ENCODE measurements at places on chromosomes 4 and X. TPM values are rescaled to one million over a fixed set of nuclear protein-coding genes. Genes with fewer than 3 reads are reported as not detected.

- H3K36me3 ChIP-seq, result no peaks in the 10 kb centered on the region
- H3K27ac ChIP-seq, result no peak overlapping the region
- no peak for DNase-seq
- no peaks in the 10 kb centered on the region for H3K27me3 ChIP-seq
- no peak overlapping the region for H3K4me3 ChIP-seq
- H3K4me1 ChIP-seq, result no peaks in the 10 kb centered on the region
Measured at GRCh38 chrX:122641136-122641535, 542.9 kb upstream of the GRIA3 start.

GRCh38 chrX:153879741-153880439, 6.1 kb downstream of the L1CAM start:
- peaks cover 8% of the 10 kb centered on the region for H3K27me3 ChIP-seq
- H3K27ac ChIP-seq, result no peak overlapping the region
- no peak overlapping the region for H3K4me3 ChIP-seq
- H3K36me3 ChIP-seq, result no peaks in the 10 kb centered on the region

DNA sequence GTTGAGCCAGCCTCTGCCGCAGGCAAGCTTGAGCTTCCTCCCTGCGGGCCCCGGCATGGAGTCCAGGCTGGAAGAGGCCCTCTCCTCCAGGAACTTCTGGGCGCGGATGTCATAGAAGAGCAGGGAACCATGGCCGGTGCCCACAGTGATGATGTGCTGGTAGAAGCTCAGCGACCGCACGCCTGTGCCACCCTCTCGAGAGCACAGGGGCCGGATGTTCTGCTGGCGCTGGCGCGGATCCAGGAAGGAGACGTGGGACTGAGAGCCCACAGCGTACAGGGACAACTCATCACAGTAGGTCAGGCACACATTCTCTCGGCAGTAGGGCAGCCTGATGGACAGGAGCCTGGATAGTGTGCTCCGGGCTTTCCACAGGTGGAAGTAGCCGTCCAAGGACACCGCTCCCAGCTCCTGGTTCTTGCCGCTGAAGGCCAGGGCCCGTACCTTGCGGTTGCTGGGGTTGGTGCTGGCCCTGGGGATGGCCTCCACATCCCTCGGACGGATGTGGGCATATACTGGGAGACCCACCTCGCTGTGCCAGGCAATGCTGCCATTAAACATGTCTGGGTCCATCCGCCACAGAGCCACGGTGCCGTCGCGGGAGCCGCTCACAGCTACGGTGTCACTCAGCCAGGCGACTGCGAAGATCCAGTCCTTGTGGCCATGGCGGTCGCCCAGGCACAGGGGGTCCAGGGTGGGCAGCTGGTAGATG, 1.2 kb downstream of the DCAF12L2 start:
- DNase-seq, result no peak
- H3K27me3 ChIP-seq, result no peaks in the 10 kb centered on the region
- H3K36me3 ChIP-seq, result no peaks in the 10 kb centered on the region
- H3K4me1 ChIP-seq, result no peaks in the 10 kb centered on the region

DNA sequence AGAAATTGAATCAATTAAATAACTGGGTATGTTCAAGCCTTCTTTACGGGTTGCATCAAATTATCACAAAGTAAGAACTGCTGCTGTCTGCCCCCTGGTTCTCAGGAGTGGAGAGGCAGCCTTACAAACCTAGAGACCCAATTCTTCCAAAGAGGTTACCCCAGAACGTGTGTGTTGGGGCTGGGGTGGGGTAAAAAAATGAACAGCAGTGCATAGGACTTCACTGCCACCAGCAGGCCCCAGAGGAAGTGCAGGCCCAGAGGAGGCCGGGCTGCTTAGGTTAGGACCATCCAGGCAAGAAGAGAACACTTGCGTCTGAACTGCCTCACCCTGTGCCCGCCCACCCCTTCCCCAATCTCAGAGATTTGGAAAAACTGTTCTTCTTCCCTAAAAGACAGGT, 1.5 kb upstream of the NWD2 start:
- no peak for DNase-seq
- H3K27ac ChIP-seq, result no peak overlapping the region
- no peak overlapping the region for H3K4me3 ChIP-seq
- peaks cover 29% of the 10 kb centered on the region for H3K27me3 ChIP-seq
- H3K4me1 ChIP-seq, result no peaks in the 10 kb centered on the region
- no peaks in the 10 kb centered on the region for H3K36me3 ChIP-seq

DNA sequence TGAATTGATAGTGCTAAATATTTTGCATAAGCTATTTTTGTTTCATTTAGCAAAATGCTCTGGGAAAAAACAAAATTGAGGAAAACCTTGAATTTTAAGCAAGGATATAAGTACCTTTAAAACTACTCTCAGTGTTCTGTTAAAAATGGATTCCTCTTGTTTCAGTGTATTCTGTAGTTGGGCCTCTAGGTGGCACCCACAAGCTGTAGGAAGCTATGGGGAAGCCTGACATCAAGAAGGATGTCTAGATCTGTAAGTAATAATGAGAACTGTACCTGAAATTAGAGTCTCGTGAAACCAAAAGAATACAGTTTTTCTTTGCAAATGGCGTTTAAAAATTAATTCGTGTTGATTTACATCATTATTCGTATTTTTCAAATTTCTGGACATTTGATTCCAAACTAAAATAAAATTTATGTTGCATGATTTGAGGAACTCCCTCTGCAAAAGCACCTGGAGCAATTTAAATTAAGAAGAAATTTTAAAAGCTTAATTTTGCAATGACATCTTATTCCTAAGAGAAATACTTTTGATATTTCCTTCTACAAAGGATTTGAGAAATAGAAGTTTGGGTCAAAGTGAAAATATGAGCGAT, 51.2 kb downstream of the TMPRSS11E start:
- no peak overlapping the region for H3K27ac ChIP-seq
- no peaks in the 10 kb centered on the region for H3K4me1 ChIP-seq
- no peak overlapping the region for H3K4me3 ChIP-seq
- peak; percentile 26 for DNase-seq
- no peaks in the 10 kb centered on the region for H3K27me3 ChIP-seq

- peak overlapping the region; percentile 77 for H3K27ac ChIP-seq
- H3K4me3 ChIP-seq, result no peak overlapping the region
- peaks cover 14% of the 10 kb centered on the region for H3K4me1 ChIP-seq
Measured at GRCh38 chrX:46179748-46180147, 365.5 kb downstream of the ZNF674 start.

DNA sequence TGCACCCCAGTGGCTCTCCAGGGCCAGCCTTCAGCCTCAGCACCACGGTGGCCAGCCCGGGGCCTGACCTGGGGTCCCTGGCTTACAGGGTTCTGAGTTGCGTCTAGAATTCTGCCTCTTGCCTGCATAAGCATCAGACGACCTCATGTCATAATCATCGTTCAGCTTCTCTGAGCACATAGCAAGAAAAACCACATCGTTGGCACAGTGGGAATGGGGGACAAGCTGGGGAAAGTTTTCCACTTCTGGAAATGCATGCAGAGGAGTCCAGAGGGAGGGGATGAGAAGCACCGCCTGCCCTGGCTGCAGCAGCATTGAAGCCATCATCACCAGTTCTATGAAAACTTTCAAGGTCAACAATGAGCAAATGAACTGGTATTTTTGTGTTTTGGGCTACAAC, 441.0 kb upstream of the FRG1 start:
- no peaks in the 10 kb centered on the region for H3K36me3 ChIP-seq
- no peak for DNase-seq
- no peak overlapping the region for H3K4me3 ChIP-seq

- DNase-seq, result no peak
- H3K4me1 ChIP-seq, result no peaks in the 10 kb centered on the region
- H3K27me3 ChIP-seq, result no peaks in the 10 kb centered on the region
- no peak overlapping the region for H3K27ac ChIP-seq
- no peak overlapping the region for H3K4me3 ChIP-seq
Measured at GRCh38 chr4:6972375-6972650, 62.7 kb downstream of the TBC1D14 start.

- H3K4me3 ChIP-seq, result no peak overlapping the region
- DNase-seq, result no peak
- H3K36me3 ChIP-seq, result peaks cover 2% of the 10 kb centered on the region
- H3K4me1 ChIP-seq, result no peaks in the 10 kb centered on the region
Measured at GRCh38 chr4:73741031-73741749, 821 bp downstream of the CXCL8 start.

DNA sequence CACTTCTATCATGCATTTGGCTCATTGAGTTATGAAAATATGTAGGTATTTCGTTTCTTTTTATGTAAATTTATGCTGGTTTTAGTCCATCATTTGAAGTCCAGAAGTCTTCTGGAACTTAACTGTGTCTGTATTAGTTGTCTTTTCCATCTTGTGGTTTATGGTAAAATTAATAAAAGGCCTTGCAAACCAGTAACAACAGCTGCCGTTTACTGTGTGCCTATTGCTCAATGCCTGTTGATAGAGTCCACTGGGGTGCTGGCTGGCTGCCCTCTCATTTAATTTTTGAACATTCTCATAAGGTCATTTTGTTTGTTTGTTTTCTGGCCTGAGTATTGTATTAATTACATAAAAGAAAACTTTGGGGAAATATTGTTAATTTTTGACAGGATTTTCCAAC, 98.0 kb downstream of the NAA11 start:
- no peak overlapping the region for H3K4me3 ChIP-seq
- DNase-seq, result no peak
- no peaks in the 10 kb centered on the region for H3K36me3 ChIP-seq

DNA sequence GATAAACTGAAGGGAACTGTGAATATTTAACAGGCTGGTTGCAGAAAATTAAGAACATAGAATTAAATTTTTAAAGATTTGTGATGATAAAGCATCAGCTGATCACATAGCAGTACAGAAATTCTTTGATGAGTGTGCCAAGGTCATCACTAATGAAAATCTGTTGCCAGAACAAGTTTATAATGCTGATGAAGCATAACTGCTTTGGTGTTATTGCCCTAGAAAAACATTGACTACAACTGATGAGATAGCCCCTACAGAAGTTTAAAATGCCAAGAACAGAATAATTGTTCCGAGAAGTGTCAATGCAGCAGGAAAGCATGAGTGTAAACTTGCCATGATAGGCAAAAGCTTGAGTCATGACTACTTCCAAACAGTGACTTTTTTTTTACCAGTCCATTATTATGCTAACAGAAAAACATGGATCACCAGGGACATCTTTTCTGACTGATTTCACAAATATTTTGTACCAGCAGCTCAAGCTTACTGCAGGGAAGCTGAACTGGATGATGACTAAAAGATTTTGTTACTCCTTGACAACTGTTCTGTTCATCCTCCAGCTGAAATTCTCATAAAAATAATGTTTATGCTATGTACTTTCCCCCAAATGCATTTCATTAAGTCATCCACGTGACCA, 1136.6 kb downstream of the FAT4 start:
- no peak overlapping the region for H3K27ac ChIP-seq
- H3K4me3 ChIP-seq, result no peak overlapping the region
- peak; percentile 8 for DNase-seq
- no peaks in the 10 kb centered on the region for H3K4me1 ChIP-seq

DNA sequence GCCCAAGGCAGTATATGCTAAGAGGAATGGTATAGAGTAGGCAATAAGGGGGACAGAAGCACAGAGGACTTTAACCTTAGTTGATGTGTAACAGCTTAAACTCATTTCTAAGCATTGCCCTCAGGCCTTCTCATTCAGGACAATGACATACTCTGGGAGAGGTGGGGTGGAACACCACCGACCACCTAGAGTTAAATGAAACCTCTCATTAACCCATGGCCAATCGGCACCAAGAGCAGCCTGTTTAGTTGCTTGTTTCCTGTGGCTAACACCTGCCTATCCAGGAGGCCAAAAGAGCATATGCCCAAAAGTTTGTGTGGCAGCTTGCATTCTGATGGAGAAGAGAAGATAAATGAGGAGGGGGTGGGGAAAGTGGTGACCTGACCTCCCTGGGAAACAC, 88.7 kb upstream of the PLAC1 start:
- no peak for DNase-seq
- no peaks in the 10 kb centered on the region for H3K36me3 ChIP-seq
- no peaks in the 10 kb centered on the region for H3K4me1 ChIP-seq
- no peaks in the 10 kb centered on the region for H3K27me3 ChIP-seq

DNA sequence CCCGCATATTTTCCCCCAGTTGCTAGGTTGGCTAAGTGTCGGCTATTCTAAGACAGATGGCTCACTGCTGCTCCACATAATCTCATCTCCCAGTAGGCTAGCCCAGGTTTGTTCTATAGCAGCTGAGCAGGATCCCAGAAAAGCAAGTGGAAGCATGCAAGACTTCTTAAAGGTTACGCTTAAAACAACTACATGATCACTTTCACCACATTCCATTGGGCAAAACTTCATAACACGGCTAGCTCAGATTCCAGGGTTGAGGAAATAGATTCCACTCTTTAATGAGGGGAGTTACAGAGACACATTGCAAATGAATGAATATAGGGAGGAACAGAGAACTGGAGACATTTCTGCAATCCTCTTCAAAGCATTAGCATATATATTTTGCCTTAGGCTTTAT, 12.9 kb upstream of the RAB33B start:
- peak; percentile 44 for DNase-seq
- H3K27ac ChIP-seq, result no peak overlapping the region
- no peaks in the 10 kb centered on the region for H3K4me1 ChIP-seq
- no peaks in the 10 kb centered on the region for H3K27me3 ChIP-seq
- H3K4me3 ChIP-seq, result no peak overlapping the region

DNA sequence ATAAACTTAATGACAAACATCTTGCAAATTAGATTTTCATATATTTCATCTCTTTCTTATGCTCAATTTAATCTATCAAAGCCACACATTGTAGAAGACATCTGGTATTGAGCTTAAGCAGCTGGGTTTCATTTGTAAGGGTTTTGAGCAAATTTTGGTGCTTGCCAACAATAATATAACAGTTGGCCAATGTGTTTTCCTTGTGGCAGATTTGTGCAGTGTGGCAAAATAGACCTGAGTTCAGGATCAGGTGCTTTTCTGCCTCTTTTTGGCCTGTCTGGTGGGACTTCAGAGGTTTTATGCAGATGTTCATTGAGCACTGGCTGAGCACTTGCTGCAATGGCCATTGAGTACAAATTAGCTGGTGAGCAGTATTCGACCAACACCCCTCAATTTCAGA, 301.9 kb downstream of the BMPR1B start:
- no peaks in the 10 kb centered on the region for H3K4me1 ChIP-seq
- H3K36me3 ChIP-seq, result no peaks in the 10 kb centered on the region
- no peak overlapping the region for H3K27ac ChIP-seq
- H3K4me3 ChIP-seq, result no peak overlapping the region

GRCh38 chr4:76947369-76947768, 2.2 kb upstream of the SEPTIN11 start:
- peak overlapping the region; percentile 95 for H3K4me3 ChIP-seq
- no peak for DNase-seq
- no peak overlapping the region for H3K27ac ChIP-seq
- no peaks in the 10 kb centered on the region for H3K27me3 ChIP-seq
- H3K4me1 ChIP-seq, result peaks cover 35% of the 10 kb centered on the region
- H3K36me3 ChIP-seq, result no peaks in the 10 kb centered on the region

- no peak overlapping the region for H3K27ac ChIP-seq
- DNase-seq, result no peak
- H3K36me3 ChIP-seq, result no peaks in the 10 kb centered on the region
- H3K27me3 ChIP-seq, result no peaks in the 10 kb centered on the region
Measured at GRCh38 chrX:43278440-43278839, 377.7 kb upstream of the MAOA start.

GRCh38 chrX:24877854-24878650, 137.7 kb downstream of the ARX start:
- no peak overlapping the region for H3K27ac ChIP-seq
- H3K36me3 ChIP-seq, result no peaks in the 10 kb centered on the region
- no peaks in the 10 kb centered on the region for H3K27me3 ChIP-seq
- peaks cover 2% of the 10 kb centered on the region for H3K4me1 ChIP-seq

GRCh38 chr4:84971319-84971932, 4.9 kb upstream of the WDFY3 start:
- DNase-seq, result peak; percentile 36
- peaks cover 6% of the 10 kb centered on the region for H3K4me1 ChIP-seq
- H3K27ac ChIP-seq, result no peak overlapping the region
- H3K36me3 ChIP-seq, result no peaks in the 10 kb centered on the region
- no peak overlapping the region for H3K4me3 ChIP-seq

Gene SLC49A3
- total RNA-seq, result 6.2 TPM

Gene SLC34A2
- total RNA-seq, result 0.26 TPM

Gene P2RY8
- total RNA-seq, result not detected

Gene TAF7L
- total RNA-seq, result 0.27 TPM

Gene ADAD1
- total RNA-seq, result not detected

Gene RNF212
- 2.0 TPM for total RNA-seq

Gene ADGRG2
- total RNA-seq, result not detected

All from astrocyte (in vitro differentiated cells and primary cell).